ENCODE measurements at places on chromosomes 5 and 9.

- DNase-seq = no peak
Measured at GRCh38 chr5:147559749-147560148, 49.9 kb upstream of the DPYSL3 start.

GRCh38 chr9:92405818-92406217 is 1.4 kb upstream of the OGN start:
- no peak for DNase-seq

- no peak for DNase-seq
Measured at GRCh38 chr5:1708592-1709141, 91.0 kb downstream of the MRPL36 start.

DNA sequence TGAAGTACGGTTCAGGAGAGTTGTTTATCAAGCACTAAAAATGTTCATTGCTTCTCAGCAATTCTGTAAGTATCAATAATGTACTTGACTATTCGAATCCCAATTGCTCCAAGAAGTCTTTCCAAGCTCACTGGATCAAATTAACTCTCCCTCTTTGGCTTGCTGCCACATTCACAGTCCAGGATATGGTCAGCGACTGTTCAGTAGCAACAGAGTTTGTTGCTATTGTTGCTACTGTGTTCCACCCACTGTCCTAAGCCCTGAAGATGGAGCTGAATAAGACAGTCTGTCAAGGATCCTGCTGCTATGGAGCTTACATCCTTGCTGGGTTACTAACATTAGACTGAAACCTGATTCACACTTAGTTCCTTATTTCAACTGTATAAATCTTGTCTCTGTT is 110.8 kb downstream of the FGF10 start:
- DNase-seq = no peak

DNA sequence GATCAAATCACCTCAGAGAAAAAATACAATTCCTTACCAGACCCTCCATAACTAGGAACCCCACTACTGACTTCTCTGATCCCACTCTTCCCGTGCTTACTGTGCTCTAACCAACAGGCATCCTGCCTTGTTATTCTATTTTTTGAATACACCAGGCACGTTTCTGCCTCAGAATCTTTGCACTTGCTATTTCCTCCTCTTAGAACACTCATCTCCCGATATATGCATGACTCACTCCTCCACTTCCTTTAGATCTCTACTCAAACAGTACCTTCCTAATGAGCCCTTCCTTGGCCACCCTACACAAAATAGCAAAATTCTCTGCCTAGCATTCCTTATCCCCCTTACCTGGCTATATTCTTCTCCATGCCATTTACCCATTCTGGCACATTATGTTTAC is 43.9 kb downstream of the MAPKAP1 start:
- no peak for DNase-seq

DNA sequence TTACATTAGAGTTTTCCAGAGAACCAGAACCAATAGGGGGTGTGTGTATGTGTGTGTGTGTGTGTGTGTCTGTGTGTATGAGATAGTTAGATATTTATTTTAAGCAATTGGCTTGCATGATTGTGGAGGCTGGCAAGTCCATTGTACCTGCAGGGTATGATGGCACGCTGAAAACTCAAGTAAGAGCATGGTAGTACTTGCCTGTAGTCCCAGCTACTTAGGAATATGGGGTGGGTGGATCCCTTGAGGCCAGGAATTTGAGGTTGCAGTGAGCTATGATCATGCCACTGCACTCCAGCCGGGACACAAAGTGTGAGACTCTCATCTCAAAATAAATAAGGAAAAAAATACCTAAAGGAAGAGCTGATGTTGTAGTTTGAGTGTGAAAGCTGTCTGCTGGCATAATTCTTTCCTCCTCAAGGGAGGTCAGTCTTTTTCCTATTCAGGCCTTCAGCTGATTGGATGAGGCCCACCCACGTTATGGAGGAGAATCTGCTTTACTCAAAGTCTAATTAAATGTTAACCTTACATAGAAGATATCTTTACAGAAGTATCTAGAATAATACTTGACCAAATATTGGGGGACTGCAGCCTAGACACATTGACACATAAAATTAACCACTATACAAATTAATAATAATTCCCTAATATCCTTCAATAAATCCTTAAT is 107.6 kb downstream of the FGF1 start:
- no peak for DNase-seq

DNA sequence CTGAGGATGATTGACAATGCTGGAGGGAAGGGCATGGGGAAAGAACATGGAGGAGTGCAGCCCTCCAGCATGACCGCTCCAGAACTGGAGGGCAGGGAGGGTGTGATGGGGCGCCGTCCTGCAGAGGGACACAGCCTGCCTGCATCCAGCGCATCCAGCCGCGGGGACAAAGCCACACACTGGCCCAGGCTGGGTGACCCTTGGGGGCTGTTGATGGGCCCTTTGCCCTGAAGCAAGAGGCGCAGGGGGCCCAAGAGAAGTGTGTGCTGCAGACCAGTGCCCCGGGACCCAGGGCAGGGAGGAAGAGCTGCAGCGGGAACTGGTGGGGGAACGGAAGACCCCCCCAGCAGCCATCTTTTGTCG is 169.8 kb upstream of the PPP1R26 start:
- DNase-seq = no peak

- no peak for DNase-seq
Measured at GRCh38 chr5:177130211-177131018, 3.2 kb upstream of the NSD1 start.

GRCh38 chr5:52987711-52988331 is 1.3 kb upstream of the ITGA2 start:
- DNase-seq = no peak

- no peak for DNase-seq
Measured at GRCh38 chr5:57816108-57816507, 333.5 kb upstream of the ACTBL2 start.

- no peak for DNase-seq
Measured at GRCh38 chr5:77218263-77218662, 7.8 kb downstream of the PDE8B start.

DNA sequence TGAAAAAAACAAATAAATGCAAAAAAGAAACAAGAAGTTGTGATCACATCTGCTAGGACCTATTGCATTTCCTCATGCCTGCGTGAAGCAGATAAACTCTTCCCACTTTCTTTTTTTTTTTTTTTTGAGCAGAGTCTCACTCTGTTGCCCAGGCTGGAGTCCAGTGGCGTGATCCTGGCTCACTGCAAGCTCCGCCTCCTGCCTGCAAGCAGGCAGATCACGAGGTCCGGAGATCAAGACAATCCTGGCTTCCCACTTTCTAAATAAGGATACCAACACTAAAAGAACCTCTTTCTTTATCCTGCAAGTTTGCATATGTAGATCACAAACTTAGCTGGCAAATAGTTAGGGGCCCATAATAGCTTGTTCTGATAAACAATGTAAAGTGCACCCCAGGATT is 128.6 kb downstream of the ASTN2 start:
- DNase-seq = no peak

DNA sequence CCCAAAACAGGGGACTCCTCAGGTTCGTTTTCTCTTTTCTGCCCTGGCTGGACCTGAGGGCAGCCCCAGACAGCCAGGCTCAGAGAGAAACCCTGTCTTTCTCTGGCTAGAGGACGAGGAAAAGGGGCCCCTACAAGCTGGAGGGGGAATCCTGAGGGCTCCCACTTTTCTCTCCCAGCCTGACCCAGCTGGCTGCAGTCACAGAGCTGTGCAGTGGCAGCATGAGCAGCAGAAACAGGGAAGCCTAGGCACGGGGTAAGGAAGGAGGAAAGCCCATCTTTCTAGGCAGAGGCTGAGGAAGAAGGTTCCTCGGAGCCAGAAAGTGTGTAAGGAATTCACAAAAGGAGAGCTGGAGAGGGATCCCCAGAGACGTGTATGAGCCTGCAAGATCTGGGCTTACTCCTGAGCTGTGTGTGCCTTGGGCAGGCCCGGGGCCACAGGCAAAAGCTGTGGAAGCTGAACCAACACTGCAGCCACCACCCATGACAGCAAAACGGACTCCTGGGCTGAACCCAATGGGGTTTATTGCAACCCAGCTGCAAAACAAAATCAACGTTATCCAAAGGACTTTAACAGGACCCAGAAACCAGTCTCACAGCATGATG is 16.2 kb downstream of the CAMSAP1 start:
- no peak for DNase-seq

DNA sequence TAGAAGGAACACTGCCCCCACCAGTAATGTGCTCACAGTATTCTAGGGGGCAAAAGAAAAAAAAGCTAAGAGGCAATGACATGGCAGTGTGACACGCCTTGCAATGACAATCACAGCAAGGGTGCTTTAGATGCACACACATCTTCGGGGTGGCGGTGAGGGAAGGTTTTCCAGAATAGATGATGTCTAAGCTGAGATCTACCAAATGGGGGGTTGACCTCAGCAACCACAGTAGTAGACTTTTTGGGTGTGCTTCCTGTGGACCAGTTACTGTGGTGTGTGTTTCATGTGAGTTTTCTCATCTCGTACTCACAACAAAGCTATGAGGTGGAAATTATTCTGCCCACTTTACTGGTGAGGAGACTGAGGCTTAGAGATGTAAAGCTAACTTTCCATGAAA is 10.2 kb upstream of the IL12B start:
- DNase-seq = no peak

DNA sequence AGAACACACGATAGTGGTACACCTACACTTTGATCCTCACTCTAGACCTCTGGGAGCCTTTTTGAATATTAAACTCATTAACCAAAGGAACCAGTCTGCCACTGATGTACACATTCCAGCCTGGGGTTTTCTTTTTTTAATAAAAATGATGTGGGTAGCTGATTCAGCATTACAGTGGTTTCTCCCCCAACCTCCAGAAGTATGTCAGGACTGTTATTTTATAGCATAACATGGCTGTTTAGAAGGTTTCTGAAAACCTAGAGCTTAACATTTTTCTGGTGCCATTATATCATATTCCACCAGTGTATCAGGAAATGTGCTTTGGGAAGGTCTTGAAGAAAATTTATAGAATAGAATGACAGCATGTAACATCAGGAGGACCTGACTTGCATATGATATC is 540.9 kb upstream of the WWC1 start:
- no peak for DNase-seq

DNA sequence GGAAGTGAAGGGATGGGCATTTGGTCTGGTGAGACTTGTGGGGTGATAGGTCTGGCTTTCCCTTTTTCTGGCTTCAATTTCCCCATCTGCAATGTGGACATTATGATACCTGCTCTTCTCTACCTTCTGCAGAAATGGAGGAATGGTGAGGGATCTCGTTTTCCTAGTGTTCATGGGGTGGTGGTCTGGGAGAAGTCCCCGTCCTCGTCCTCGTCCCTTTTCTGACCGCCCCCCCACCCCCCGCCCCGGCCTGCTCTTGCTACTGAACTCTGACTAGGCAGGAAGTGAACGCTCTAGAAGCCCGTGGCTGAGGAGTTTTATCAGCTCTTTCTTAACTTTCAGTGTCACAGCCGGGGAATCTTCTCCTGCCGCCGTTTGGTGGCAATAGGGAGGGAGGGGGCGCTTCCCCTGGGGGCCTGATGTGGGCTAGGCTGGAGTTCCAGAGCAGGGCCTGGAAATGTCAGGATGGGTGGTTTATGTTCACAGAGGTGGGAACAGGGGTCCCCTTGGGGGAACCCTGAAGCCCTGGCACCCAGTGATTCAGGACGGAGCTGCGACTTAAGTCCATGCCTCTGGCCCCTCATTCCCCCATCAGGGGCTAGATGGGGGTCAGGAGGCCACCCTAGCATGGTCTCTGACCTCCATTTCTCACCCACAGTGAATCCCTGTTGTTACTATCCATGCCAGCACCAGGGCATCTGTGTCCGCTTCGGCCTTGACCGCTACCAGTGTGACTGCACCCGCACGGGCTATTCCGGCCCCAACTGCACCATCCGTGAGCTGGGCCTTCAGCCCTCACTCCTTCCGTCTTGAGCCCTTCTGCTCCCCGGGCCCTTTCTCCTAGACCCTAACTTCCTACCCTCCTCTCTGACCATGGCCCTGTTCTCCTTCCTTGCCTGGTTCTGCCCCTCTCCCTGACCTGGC is 6.7 kb downstream of the PTGS1 start:
- DNase-seq = no peak

- no peak for DNase-seq
Measured at GRCh38 chr9:99628285-99628684, 193.4 kb upstream of the NR4A3 start.

DNA sequence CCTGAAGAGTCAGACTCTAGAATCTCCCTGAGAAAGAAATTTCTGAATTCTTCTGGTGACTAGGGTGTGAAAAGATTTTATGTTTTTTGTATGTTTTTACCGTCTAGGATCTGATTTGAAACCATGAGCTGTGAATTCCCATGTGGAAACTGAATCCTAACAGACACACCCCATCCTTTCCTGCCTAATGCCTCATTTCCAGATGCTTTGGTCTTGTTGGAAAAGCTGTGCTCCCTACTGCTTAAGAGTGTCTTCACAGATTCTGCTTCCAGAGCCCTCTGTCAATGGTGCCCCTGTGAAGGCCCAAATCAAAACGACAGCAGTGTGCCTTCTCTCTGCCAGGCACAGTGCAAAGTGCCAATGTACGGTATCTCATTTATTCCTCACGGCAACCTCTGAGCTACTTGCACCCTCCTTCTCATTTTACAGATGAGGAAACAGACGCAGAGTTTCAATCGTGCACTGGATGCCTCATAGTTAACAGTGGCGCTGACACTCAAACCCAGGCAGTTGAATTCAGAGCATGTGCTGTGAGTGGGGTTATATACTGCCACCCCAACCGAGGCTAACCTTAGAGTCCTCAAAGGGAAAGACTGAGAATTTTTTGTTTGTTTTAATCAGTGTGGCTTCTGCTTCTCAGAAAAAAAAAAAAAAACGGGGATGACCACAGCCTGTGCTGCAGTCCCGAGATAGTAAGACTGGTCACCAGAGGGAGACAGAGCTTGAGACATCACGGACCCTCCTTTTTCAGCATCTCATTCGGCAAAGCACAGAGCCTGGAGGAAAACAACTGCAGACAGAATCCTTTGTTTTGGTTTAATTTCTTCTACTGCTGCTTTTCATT is 188.4 kb downstream of the SNCAIP start:
- no peak for DNase-seq

GRCh38 chr5:75342836-75343235 is 5.8 kb downstream of the HMGCR start:
- no peak for DNase-seq

DNA sequence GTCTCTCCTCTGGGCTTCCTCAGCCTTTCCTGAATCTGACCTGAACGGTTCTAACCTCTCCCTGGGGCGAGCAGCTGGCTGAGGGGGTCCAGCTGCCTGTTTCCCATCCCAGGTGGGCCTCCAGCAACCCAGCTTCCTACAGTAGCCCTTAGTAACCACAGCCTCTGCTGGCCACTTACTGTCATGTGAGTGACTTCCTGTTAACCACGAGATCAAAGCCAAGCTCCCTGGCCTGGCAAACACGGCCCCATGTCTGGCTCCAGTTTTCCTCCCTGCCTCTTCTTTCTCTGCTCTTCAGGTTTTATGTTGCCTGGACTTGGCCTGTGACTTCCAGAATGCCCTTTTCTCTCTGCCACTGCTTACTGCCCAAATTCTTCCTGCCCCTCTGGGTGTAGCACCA is 47.2 kb upstream of the DAB2IP start:
- DNase-seq = no peak

- DNase-seq = no peak
Measured at GRCh38 chr9:120928015-120928482, 1.5 kb upstream of the TRAF1 start.

DNA sequence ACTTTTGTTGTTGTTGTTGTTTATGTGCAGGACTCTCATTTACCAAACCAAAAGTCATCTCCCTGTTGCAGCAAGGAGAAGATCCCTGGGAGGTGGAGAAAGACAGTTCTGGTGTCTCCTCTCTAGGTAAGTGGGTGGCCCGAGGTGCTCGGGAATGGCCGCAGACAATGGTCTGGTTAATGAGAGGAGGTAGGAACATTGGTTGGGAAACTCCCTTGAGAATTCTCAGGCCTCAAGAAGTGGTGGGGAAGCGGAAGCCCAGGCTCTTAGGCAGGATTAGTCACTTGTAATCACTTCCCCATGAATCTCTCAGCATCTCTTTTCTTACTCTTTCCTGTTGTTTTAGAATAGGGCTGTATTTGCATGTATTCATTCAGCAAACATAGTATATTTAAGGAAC is 7.2 kb downstream of the ZNF354B start:
- no peak for DNase-seq

Data from CD8-positive, alpha-beta T cell (primary cell).